ENCODE measurements at places on chromosomes 13 and 19. TPM values are rescaled to one million over a fixed set of nuclear protein-coding genes. Genes with fewer than 3 reads are reported as not detected.

DNA sequence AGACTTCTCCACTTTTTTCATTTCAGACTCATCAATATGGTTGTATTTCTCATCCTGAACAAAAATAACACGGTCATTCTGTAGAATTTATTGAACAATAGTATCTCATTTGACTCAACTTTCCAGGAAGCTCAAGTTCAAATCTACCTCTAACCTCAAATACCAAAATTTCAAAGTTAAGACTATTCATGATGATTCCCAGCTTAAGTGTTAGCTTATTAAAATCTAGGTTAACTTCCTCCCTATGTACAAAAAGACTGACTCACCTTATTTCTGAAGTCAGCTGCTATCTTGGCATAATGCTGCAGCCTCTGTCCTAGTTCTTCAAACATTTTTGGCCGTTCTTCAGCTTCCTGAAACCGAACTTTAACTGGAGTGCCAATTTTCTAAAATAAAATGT is 23.2 kb downstream of the HSPH1 start:
- peaks cover 90% of the 10 kb centered on the region for H3K36me3 ChIP-seq
- H3K27ac ChIP-seq, result no peak overlapping the region
- no peak overlapping the region for H3K4me3 ChIP-seq
- H3K4me1 ChIP-seq, result no peaks in the 10 kb centered on the region
- no peak for DNase-seq

The LSR gene
- 20.4 TPM for total RNA-seq

The PRODH2 gene
- total RNA-seq, result not detected

- H3K4me3 ChIP-seq, result peak within 1 kb of the TSS; percentile 31
- peaks cover 92% of the 10 kb centered on the region for H3K4me1 ChIP-seq
- H3K27ac ChIP-seq, result peak within 1 kb of the TSS; percentile 82
- DNase-seq, result peak; percentile 82
- no peaks in the 10 kb centered on the region for H3K27me3 ChIP-seq
Measured at GRCh38 chr19:43780706-43781525, at the start of gene KCNN4. Gene KCNN4 (minus strand): TSS chr19:43780973. CDS start chr19:43780861, 112 bp downstream.

The ZNF724 gene
- total RNA-seq, result 0.45 TPM

The SMIM44 gene
- not detected for total RNA-seq

DNA sequence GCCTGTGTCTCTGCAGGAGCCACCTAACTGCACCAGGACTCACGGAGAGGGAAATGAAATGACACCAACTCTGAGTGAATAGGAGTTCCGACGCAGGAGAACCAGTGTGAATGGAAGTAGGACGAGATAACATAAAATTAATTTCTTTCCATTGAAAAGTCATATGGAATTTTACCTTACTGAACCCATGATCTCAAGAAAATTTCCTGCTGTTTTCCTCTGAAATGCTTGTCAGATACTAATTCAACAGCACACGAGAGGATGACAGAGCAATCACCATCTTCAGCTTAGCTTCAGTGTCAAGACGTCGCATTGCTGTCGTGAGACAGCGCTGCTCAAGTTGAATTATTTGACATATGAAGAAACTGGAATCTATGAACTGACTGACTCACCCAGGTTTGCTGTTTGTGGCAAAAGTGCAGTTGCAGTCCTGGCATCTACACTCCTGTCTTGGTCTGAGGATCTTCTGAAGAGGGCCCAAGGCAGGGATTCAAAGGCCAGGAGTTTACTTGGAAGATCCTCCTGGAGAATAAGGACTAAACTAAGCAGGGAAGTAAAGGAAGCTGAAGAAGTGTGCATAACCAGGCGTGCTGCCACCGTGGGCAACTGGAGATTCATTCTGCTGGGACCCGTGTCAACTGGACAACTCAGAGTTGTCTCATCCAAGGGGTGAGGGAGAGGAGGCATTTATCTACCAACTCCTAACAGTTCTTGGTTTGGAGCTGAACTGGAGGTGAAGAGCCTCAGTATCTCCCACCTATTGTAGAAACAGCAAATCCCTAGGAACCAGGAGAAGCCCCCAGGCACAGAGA is 214.4 kb upstream of the IRS2 start:
- DNase-seq, result no peak
- peaks cover 24% of the 10 kb centered on the region for H3K27me3 ChIP-seq
- H3K4me1 ChIP-seq, result no peaks in the 10 kb centered on the region
- H3K4me3 ChIP-seq, result no peak overlapping the region
- no peak overlapping the region for H3K27ac ChIP-seq

DNA sequence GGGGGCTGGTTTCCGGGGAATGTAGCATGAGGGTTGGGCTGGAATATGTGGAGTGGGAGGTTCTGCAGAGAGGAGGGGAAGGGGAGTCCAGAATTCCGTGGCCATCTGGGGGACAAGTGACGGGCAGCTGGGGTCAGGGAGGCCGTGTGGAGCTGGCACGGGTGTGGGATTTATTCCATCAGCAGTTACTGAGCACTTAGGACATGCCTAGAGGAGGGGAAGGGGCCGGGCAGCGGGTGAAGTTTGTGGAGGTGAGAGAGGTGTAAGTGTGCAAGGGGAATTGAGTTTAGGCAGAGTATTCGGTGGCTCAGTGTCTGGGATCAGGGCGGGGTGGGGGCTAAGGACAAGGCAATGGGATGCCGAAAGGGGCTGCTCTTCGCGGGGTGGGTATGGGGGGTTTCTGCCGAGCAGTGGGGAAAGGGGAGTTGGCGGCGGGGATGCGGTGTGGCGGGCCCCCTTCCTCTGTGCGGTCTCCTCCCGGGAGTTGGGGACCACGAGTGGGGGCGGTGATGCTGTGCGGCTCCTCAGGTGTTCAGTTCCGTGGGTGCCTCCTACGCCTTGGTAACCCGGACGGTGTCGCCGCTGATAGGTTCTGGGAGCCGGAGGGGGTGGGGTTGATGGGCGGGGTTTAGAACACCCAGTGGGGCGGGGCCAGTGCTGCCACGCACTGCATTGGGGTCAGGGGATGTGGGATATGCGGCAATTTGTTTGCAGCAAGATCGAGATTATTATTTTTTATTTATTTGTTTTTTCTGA is 5.4 kb downstream of the CCDC61 start:
- H3K27me3 ChIP-seq, result no peaks in the 10 kb centered on the region
- H3K27ac ChIP-seq, result no peak overlapping the region
- H3K36me3 ChIP-seq, result peaks cover 21% of the 10 kb centered on the region
- H3K4me1 ChIP-seq, result peaks cover 33% of the 10 kb centered on the region
- DNase-seq, result peak; percentile 82

GRCh38 chr13:93549326-93550005 is 322.9 kb downstream of the GPC6 start:
- H3K4me1 ChIP-seq, result no peaks in the 10 kb centered on the region
- no peak overlapping the region for H3K4me3 ChIP-seq
- DNase-seq, result no peak
- no peak overlapping the region for H3K27ac ChIP-seq

GRCh38 chr19:1862424-1863327 is 703 bp downstream of the KLF16 start:
- H3K4me1 ChIP-seq, result peaks cover 61% of the 10 kb centered on the region
- peak overlapping the region; percentile 77 for H3K27ac ChIP-seq
- no peak for DNase-seq
- H3K27me3 ChIP-seq, result no peaks in the 10 kb centered on the region
- H3K36me3 ChIP-seq, result no peaks in the 10 kb centered on the region
- H3K4me3 ChIP-seq, result peak overlapping the region; percentile 87

The CPT1C gene
- total RNA-seq, result not detected

- H3K27me3 ChIP-seq, result no peaks in the 10 kb centered on the region
- H3K36me3 ChIP-seq, result peaks cover 25% of the 10 kb centered on the region
- H3K4me1 ChIP-seq, result no peaks in the 10 kb centered on the region
- no peak for DNase-seq
- no peak overlapping the region for H3K27ac ChIP-seq
Measured at GRCh38 chr13:36979361-36980050, 19.6 kb downstream of the ALG5 start.

DNA sequence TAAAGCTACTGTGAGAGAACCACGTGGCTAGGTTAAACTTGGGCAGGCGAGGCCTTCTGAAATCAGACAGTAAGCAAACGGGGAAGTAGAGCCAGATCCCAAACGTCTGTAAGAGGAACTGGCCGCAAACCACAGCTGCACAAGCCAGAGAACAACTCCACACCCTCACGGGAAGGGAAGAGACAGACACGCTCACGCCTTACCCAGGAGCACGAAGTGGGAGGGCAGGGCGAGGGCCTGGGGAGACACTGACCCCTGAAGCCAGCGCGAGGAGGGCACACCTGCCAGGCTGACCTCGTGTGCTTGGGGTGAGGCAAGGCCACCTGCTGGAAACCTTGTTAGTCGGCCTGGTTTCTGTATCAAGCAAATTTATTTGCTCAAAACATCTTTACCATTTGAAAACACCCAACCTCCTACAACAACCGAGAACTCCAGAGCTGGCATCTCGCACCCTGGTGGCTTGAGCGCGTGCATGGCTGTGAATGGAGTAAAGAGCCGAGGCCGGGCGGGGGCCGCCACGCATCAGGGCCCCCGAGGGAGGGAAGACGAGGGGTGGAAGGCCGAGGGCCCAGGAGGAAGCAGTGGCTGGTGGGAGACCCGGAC is 7.3 kb downstream of the POLR2E start:
- H3K4me1 ChIP-seq, result peaks cover 2% of the 10 kb centered on the region
- no peak overlapping the region for H3K27ac ChIP-seq
- H3K27me3 ChIP-seq, result peaks cover 4% of the 10 kb centered on the region
- no peak for DNase-seq

DNA sequence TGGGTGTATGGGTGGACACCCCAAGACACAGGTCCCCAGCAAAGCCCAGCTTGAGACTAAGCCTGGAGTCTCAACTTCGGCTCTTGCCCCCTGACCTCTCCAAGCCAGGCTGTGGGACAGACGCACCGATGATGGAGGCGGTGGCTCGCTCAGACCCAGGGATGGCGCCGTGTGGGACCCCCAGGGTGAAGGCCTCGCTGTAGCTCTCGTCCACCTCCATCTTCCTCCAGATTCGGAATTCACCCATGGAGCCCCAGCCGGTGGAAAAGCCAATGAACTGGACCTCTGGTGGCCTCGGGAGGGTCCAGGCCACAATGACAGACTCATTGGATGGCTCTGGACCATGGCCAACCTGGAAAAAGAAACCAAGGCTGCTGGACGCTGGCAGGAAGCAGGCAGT is 39.1 kb downstream of the F2RL3 start:
- H3K4me1 ChIP-seq, result no peaks in the 10 kb centered on the region
- no peak overlapping the region for H3K27ac ChIP-seq
- no peaks in the 10 kb centered on the region for H3K27me3 ChIP-seq

- no peaks in the 10 kb centered on the region for H3K36me3 ChIP-seq
- no peak overlapping the region for H3K4me3 ChIP-seq
- H3K27ac ChIP-seq, result no peak overlapping the region
- peaks cover 19% of the 10 kb centered on the region for H3K4me1 ChIP-seq
- DNase-seq, result peak; percentile 20
- no peaks in the 10 kb centered on the region for H3K27me3 ChIP-seq
Measured at GRCh38 chr13:112953591-112954487, 15.2 kb upstream of the MCF2L start.

The ISYNA1 gene
- 39.1 TPM for total RNA-seq

- DNase-seq, result no peak
- no peaks in the 10 kb centered on the region for H3K36me3 ChIP-seq
- H3K4me3 ChIP-seq, result no peak overlapping the region
- H3K4me1 ChIP-seq, result no peaks in the 10 kb centered on the region
- H3K27ac ChIP-seq, result no peak overlapping the region
Measured at GRCh38 chr19:28960986-28961705, 251.8 kb downstream of the UQCRFS1 start.

DNA sequence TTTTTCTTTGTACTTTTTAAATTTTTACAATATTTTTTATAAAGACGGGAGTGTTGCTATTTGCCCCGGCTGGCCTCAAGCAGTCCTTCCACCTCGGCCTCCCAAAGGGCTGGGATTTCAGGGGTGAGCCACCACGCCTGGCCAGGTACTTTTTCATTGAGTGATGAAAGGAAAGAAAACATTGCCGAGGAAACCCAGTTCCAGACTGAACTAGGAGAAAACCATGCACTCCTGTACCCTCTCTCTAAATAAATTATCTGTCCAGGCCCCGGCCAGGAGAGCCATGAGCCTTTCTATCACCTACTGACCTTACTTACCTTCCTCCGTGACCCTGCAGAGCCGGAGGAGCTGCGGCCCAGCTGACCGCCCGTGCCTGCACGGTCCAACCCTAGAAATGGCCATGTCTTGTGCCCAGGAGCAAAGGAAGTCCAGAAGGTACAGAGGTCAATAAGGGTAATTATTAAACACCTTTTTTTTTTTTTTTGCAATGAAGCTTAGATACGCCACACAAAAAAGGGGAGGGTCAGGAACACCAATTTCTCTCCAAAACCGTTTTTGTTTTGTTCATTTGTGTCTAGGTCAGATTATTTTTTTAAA is at the start of gene SLC7A9:
SLC7A9 (minus strand) TSS at position 399 of the 597 bp plus-strand sequence. CDS start 1,233 bp downstream, outside the sequence.
- H3K4me1 ChIP-seq, result no peaks in the 10 kb centered on the region
- H3K27me3 ChIP-seq, result no peaks in the 10 kb centered on the region
- H3K4me3 ChIP-seq, result no peak within 1 kb of the TSS

DNA sequence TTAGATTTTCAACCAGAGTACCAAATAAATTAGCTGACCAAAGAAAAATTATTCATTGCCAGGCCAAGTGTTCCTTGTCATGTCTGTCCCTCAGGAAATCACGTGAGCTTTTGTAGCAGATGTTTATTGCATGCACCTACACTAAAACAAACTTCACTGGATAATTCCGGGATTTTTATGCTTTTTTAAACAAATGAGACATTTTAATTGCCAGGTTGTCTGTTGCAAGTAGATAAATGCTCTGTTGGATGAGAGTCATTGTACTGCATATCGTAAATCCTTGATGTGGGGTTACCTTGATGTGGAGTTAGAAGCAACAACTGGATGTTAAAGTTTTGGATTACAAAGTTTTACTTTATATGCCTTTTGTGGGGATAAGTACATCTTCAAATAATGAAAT is 1187.7 kb upstream of the PCDH9 start:
- H3K4me3 ChIP-seq, result no peak overlapping the region
- no peaks in the 10 kb centered on the region for H3K4me1 ChIP-seq
- no peak for DNase-seq
- no peaks in the 10 kb centered on the region for H3K36me3 ChIP-seq
- H3K27me3 ChIP-seq, result no peaks in the 10 kb centered on the region

The ZNF578 gene
- total RNA-seq, result not detected

The DACT3 gene
- 10.3 TPM for total RNA-seq

The IRGC gene
- total RNA-seq, result not detected

The SDHAF1 gene
- total RNA-seq, result 38.1 TPM

DNA sequence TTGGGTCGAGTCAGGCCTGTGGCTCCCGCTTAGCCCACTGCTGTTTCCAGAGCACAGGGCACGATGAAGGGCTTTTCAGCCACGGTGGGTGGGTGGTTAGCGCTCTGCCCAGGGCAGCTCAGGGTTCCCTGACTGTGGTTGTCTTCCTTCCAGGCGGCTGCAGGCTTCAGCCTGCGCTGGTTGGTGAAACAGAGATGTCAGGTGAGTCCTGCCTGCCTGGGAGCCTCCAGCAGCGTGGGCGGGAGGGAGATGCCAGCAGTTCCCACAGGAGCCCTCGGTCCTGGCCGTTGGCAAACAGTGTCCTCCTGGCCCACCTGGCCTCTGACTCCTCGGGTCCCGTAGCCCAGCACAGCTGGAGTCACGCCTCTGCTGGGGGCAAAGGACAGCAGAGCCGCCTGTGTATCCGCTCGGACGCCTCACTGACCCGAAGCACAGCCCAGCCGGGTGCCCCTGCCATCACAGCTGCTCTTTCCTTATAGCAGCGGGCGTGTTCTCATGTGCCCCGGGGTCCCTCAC is 9.7 kb downstream of the ADAT3 start:
- no peak overlapping the region for H3K27ac ChIP-seq
- peaks cover 2% of the 10 kb centered on the region for H3K4me1 ChIP-seq
- no peaks in the 10 kb centered on the region for H3K27me3 ChIP-seq
- H3K36me3 ChIP-seq, result peaks cover 60% of the 10 kb centered on the region

Data from stomach (tissue), 19 donors.